Motor neuron (in vitro differentiated cells): ENCODE measurements at places on chromosomes 5 and 9.
A peak's percentile ranks its signal among the peaks of the same experiment; 100 is the strongest.

- no peak for ATAC-seq
These were observed 629 bp downstream of the ZBTB26 start for GRCh38 chr9:122930541-122931225.

GRCh38 chr9:108775901-108776306 lies 79.9 kb downstream of the ACTL7B start:
- ATAC-seq, result no peak

GRCh38 chr9:130174920-130175321 lies 2.7 kb downstream of the NCS1 start:
- no peak for ATAC-seq

GRCh38 chr5:170301149-170301548 lies 3.6 kb upstream of the LCP2 start:
- no peak for ATAC-seq

DNA sequence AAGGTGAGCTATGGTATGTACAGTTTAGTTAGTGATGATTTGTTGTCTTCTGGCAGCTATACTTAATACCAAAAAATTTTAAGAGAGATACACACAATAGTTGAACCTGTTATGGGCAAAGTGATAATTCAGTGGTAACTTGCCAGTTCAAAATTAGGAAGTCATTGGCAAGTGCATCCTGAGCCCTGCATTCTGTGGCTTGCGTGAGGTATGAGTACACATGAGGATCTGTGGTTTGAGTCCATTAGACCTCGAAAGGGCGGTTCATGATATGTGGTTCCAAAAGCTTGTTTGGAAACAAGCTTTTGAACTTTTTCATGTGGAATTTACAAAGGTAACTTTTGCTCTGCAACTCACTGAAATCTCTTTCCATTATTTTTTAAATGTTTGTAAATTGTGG lies 47.0 kb downstream of the GPR21 start:
- ATAC-seq, result no peak

DNA sequence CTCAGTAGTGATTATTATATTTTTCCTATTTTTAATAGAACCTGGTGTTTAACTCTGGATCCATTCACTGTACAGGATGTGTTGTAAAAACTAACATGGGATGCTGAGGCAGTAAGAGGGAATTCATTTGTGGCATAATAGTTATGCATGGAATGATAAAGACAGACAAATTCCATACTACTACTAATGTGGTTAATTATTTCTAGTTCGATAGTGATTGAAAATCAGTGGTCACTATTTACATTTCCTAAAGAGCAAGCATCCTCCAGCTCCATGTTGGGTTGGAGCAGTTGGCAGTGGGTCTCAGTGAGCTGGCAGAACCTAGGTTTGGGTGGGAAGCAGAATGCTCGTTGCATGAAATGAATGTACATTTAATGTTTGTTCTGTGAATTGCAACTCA lies 122.6 kb downstream of the SAXO1 start:
- ATAC-seq, result no peak

- ATAC-seq, result no peak
These were observed 158.9 kb upstream of the PHYKPL start for GRCh38 chr5:178391480-178391879.

- ATAC-seq, result no peak
These were observed 117.9 kb downstream of the ANXA1 start for GRCh38 chr9:73269430-73270101.

- no peak for ATAC-seq
These were observed 50.4 kb downstream of the STARD4 start for GRCh38 chr5:111461934-111462333.

DNA sequence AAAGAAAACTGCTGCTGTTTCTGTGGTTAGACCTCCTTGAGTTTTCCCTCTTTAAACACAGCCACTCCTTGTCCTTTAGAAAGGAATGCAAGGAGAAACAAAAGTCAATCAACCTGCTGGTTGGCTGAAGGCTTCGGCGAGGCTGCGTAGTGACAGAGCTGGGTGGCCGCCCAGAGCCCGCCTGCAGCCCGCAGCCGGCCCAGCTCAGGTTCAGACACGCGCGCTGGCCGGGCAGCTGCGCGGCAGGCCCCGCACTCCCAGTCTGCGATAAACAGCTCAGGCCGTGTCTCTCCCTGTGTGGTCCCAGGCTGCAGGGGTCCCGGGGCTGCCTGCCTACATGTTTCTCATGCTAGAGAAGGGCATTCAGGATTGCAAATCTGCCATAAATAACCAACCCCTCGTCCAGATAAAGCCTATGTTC lies 115.4 kb downstream of the HSD17B3 start:
- ATAC-seq, result peak; percentile 97

DNA sequence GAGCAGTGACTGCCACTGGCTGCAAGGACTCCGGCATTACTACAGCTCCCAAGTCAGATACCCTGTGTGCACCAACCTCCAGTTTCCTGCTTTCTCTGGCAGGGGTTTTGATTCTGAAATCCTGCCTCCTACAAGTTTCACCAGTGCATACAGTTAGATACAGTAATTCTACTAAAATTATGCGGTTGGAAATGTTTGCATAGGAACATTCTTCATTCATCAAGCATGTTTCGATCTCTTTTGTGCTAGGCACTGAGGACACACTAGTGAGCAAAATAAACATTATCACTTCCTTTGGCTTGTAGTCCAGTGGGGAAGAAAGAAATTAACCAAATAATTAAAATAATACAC lies 152.2 kb downstream of the TMEM167A start:
- no peak for ATAC-seq

DNA sequence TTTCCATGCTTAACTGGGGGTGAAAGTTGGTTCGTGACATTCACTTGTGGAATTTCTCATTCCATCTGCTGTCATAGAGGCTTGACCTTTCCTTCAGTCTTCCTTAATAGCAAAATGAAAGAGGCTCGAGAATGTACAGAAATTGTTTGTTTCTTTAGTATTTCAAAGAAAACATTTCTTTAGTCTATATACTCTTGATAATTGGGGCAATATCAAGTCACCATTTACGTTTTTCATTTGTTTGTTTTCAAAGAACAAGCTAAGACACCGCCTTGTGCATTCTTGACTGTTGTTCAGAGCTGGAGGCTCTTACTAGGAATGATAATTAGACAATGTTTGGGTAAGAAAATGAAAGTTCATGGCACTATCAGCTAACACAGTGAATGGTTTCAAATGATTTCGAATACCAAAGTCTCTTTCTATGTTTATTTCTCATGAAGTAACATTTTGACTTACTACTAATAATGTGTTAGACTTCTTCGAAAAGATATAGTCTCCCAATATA lies 835.4 kb downstream of the SEMA5A start:
- no peak for ATAC-seq

DNA sequence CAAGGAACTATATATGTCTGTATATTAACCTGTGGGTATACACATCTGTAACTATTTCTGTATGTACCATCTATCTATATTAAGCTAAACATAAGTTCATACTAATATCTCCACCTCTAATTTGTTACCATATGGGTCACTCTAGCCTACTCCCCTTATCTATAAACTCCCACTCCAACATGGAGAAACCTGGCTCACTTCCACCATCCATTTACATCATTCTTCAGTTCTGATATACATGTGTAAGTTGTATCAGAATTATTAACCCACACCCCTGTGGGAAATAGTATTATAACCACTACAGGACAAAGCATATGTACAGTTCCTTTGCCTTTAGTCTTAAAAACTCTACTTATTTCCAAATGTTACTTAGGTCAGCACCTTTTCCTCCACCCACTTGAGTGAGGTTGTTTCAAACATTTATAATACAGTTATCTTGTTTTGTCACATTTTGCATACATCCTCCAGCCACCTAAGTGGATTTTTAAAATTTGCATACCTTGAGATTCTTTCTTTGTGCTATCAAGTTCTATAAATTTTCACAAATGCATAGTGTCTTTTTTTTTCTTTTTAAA lies 10.6 kb downstream of the NDFIP1 start:
- ATAC-seq, result no peak

DNA sequence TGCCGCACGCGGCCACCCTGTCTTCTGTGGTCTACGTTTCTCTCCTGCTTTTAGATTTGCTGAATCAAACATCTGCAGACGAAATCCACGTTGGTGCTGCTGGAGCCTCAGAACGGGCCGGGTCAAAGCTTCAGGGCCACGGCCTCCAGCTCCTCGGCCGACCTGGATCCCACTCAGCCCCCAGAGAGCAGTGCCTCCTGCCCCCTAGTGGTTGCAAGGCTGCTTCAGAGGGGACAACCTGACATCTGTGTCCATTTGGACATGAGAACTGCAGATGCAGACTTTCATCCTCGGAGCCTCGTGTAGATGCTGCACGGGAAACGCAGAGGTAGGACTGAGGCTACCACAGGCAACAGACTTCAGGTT lies 23.0 kb upstream of the SLC6A3 start:
- peak; percentile 54 for ATAC-seq

GRCh38 chr5:88964831-88965230 lies 81.8 kb upstream of the MEF2C start:
- no peak for ATAC-seq

- ATAC-seq, result no peak
These were observed 446.1 kb downstream of the PRELID2 start for GRCh38 chr5:145389047-145389446.

DNA sequence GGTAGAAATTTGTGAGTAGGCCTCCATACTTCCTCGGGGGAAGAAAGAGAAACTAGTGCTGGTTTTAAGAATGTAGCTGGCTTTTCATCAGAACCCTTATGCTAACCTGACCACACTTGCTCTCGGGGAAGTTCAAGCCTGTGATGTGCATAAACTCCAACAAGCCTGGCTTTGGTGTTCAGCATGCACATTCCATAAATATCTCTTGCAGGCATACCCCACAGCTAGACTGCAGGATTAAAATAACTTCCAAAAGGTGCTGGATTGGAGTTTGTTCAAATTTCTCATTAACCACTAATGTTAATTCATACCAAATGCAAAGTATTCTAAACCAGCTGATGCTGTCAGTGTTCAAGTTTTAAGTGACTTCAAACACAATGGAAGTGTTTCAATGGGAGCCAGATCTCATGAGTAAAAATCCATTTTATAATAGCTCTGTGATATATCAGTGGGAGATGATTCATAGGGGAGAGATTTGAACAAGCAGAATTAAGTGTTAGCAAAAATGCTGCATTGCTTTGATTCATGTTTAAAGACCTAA lies 79.4 kb downstream of the NPR3 start:
- ATAC-seq, result peak; percentile 82

- no peak for ATAC-seq
These were observed 7.3 kb upstream of the S1PR3 start for GRCh38 chr9:88983865-88984542.

- ATAC-seq, result no peak
These were observed 56.9 kb downstream of the PAM start for GRCh38 chr5:102811972-102812371.

GRCh38 chr9:37034938-37035647 lies 1.0 kb upstream of the PAX5 start:
- ATAC-seq, result no peak

GRCh38 chr9:100601216-100601615 lies 23.3 kb downstream of the CAVIN4 start:
- peak; percentile 26 for ATAC-seq

DNA sequence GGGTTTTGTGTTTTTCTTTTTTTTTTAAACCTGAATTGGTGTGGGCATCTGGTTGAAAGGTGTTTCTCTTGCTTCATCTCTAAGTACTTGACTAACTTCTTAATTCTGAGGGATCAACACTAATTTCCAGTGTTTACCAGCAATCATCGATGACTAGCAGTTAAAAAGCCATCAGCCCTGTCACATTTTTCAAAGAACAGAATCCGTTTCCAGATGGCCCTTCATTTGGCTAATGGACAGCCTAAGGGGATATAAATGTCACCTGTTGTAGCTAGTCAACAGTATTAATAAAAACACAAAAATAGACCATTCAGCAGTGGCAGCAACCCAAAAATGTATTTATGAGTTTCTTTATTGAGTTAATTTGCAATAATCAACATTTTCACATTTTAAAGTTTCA lies 1076.5 kb downstream of the MAT2B start:
- no peak for ATAC-seq

DNA sequence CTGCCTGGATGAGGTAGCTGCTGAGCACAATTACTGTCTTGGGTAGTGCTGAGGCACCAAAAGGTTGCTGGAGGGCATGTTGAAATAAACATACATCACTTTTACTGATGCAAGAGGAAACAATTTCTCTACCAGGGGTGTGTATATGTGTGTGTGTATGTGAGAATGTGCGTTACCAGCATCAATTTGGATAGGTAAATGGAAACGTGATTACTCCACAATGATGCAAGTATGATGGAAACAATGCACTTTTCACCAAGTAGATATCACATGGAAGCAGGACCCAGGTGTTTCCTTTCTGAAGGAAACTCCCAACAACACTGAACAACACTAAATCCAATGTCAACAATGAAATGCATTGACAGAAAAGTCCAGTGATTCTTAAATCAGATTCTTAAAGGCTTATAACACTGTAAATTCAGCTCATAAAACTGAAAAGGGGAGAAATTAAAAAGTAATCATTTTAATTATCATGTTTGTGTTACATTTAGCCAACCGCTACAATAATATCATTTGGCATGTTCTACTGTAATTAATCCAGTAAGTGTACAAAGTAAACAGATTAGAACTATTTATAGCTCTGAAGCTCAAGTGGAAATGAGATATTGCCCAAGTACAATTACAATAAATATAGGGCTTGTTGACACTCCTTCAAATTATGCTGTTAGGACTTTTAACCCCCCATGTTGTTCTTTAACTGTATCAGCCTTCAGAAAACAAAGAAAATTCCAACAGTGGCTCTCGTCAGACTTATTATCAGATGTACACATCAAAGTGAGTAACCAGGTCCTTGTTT lies 25.3 kb downstream of the YIPF5 start:
- ATAC-seq, result no peak

GRCh38 chr9:88680041-88680440 lies 145.1 kb downstream of the NXNL2 start:
- no peak for ATAC-seq

- ATAC-seq, result no peak
These were observed 113.4 kb downstream of the EHMT1 start for GRCh38 chr9:137731947-137732813.

GRCh38 chr9:35105126-35105525 lies 2.2 kb upstream of the STOML2 start:
- no peak for ATAC-seq

- ATAC-seq, result peak; percentile 85
These were observed 265.5 kb upstream of the CD180 start for GRCh38 chr5:67462147-67462546.

DNA sequence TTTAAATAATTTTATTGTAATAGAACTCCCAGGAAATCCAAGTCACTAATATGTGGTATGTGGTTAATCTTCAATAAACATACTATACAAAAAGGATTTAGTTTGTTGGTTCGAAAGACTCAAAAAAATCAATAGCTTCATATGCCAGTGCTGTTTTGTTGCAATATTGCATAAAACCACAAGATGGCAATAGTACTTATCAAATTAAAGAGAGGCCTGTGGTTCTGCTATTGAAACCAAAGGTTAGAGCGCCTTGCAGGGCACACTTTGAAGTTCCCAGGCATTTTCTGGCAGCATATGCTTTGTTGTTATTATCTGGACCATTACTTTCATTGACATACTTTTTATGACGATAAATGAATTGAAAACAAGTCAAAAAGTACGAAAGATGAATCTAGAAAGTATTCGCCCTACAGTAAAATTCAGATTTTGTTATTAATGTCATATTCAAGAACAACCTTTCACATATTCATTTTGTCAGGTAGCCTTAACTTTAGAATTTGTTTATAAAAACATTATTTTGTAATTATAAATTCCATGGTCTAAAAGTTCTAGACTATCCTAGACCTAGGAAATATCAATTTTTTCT lies 316.3 kb downstream of the MCTP1 start:
- ATAC-seq, result peak; percentile 40
